ENCODE measurements at places on chromosomes 11 and 22. TPM values are rescaled to one million over a fixed set of nuclear protein-coding genes. Genes with fewer than 3 reads are reported as not detected.

The USP2 gene
- total RNA-seq = 2.7 TPM

The VEGFB gene
- total RNA-seq = 129 TPM

The CASP1 gene
- total RNA-seq = 4.7 TPM

The OR10G8 gene
- total RNA-seq = not detected

The CASP5 gene
- total RNA-seq = not detected

The PHF21B gene
- total RNA-seq = not detected

The TEX12 gene
- not detected for total RNA-seq
